ENCODE measurements at places on chromosomes 16 and 17.

DNA sequence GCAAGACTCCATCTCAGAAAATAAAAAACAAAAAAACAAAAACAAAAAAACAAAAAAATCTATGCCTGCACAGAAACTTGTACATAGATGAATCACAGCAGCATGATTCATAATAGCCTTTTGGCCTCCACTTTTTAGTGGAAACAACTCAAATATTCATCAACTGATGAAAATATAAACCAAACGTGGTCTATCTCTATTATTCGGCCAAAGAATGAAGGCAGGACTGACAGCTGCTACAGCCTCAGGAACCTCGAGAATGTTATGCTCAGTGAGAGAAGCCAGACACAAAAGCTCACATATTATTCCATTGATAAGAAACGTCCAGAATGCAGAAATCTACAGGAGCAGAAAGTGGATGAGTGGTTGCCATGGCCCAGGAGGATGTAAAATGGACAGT lies 19.8 kb downstream of the PPL start:
- no peak for DNase-seq

- peak; percentile 42 for DNase-seq
These were observed 6.3 kb downstream of the CTRB1 start for GRCh38 chr16:75225092-75225491.

GRCh38 chr16:84603140-84603816 lies 14.6 kb downstream of the COTL1 start:
- DNase-seq, result no peak

DNA sequence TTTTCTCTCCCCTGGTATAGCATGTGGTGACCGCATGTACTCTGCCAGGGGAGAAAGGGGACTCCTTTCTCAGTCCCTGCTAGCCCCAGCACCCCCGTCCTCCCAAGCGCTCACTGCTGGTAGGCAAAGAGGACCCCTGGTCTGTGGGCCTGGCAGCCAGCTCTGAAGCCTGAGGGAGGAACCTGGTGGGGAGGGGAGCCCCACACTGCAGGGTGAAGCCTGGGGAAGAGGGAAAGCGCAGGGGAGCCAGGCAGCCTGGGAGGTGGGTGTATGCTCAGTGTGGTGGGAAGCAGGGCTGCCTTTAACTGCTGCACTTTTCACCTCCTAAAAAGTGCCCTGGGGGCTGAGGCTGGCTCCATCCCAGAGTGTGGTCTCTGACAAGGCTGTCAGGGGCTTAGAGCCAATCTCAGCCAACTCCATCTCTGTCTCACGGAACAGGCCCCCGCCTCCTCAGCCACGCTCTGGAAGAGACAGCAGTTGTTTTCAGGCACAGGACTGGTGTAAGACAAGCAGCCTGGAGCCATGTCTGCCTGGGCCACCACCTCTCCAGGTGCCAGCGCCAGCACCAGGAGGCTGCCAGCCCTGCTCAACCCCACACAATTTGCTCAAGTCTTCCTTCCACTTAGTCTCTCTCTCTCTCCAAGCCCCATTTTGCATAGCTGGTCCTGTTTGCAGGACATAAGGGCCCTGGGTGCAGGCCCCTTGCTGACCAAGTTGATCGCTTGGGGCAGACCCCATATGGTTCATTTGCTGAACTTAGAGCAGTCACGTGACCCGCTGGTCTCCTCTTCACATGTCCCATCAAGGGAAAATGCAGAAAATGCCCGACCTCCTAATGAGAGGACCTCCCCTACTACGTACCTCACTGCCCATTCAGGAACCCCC lies 14.7 kb upstream of the TBX2 start:
- peak; percentile 41 for DNase-seq

GRCh38 chr16:70752426-70752825 lies 48.5 kb downstream of the VAC14 start:
- DNase-seq, result no peak

DNA sequence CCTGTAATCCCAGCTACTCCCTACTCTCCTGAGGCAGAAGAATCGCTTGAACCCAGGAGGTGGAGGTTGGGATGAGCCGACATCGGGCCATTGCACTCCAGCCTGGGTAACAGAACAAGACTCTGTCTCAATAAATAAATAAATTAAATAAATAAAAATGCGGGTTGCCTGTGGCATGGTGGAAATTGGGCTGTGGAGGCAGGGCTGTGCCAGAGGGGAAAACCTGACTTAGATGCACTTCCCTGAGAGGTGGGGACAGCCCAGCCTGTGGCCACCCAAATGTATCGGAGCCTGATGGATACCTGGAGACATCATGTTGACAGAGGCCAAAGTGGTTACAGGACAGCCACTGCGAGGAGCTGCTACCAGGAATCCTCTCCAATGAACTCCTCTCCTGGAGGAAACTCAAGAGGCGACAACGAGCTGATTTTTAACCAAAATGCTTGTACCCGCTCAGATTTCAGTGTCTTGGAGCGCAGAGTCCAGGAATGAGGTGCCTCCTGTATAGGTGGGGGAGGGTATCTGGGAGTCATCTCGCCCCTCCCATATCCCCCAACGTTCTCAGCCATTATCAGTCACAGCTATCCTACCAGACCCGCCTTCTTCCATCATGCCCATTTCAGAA lies 32.3 kb downstream of the DDX19A start:
- DNase-seq, result no peak

- DNase-seq, result no peak
These were observed 411.4 kb upstream of the SOX9 start for GRCh38 chr17:71709271-71709890.

GRCh38 chr16:29198231-29198630 lies 208.3 kb downstream of the NPIPB11 start:
- DNase-seq, result peak; percentile 8

- peak; percentile 48 for DNase-seq
These were observed 73.4 kb downstream of the MRM3 start for GRCh38 chr17:855569-855968.

DNA sequence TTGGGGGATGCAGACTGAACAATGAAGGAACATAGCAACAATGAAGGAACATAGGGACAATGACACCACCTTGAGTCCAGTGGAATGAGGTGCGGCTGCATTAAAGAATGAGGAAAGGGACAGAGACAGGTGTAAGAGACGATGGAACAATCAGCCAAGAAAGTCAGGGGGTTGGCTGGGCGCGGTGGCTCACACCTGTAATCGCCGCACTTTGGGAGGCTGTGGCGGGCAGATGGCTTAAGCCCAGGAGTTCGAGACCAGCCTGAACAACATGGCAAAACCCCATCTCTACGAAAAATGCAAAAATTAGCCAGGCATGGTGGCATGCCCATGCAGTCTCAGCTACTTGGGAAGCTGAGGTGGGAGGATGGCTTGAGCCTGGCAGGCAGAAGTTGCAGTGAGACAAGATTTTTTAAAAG lies 13.6 kb upstream of the CBFB start:
- DNase-seq, result no peak

DNA sequence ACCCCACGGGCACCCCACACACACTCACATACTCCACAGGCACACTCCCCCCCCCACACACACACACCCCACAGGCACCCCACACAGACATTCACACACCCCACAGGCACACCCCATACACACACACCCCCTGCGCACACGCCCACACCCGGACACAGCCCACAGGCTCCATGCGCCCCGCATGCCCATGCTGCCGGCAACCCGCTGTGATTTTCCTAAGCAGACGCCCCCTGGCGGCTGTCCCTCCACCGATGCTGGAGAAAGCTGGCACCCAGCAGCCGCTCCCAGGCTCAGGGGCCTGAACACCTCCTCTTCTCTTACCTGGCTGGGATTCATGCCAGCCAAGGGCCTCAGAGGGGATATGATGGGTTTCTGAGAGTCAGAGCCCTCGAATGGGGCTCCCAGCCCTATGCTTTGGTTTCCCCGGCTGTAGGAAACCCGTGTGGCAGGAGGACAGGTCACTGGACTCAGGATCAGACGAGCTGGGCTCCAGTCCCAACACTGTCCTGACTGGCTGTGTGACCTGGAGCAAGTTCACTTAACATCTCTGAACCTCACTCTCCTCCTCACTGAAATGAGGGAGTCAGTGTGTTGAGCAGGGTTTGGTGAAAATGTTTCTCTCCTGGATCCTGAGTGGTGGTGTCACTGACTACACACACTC lies 19.6 kb upstream of the TNFRSF13B start:
- peak; percentile 84 for DNase-seq

GRCh38 chr17:68981288-68981687 lies 26.1 kb upstream of the ABCA8 start:
- peak; percentile 61 for DNase-seq
